ENCODE measurements at places on chromosomes 6 and 20.

GRCh38 chr20:584161-584970 lies 25.7 kb downstream of the TCF15 start:
- DNase-seq: no peak

DNA sequence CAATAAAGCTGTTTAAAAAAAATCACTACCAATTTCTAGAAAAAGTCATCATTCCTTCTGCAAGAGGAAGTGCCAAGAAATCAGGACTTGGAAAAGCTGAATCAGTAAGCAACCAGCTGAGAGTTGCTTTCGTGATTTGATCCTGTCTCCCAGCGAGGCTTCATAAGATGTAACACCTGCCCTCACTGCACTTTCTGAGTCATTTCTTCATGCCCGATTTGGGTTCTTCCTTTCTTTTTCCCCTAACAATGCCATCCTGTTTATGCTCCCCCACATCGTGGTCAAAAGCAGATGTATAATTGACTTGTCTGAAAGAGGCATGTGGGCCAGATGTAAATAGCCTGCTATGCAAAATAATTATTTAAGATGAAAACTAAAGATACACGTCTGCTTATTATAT lies 52.1 kb downstream of the RIPOR2 start:
- no peak for DNase-seq

DNA sequence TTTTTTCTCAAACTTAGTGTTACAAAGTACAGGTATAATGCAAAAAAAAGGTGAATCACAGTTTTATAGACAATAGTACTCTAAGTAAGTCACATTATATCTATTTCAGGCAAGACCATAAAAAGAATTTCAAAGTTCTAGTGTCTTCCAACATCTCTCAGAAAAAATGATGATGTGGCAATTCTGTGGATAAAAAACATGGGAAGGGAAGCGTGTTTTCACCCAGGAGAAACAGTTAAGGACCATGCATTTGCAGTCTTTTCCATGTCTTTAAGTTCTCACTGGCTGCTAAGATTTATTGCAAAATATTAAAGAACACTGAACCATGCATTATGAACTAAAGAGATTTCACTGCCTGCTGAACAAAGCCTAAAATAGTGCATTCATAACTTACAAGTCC lies 1.8 kb downstream of the SSR1 start:
- no peak for DNase-seq

- DNase-seq: no peak
These were observed 43.5 kb upstream of the TGM2 start for GRCh38 chr20:38208523-38208922.

DNA sequence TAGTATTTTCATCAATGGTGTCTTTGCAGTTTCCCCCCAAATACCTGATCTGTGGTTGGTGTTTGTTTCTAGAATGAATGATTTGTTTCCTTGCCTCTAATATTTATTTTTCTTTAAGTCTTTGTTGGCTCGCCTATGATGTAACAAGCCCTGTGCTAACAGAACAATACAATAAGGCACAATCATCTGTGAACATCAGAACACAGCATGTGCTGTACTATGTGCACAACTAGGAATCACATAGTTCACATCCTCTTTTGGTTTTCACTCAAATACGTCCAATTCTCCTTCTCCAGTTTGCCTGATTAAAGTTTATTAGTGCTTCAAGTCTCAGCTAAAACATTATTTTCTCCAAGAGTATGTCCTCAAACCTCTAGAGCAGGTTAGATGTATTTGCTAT lies 613.1 kb downstream of the EPHA7 start:
- no peak for DNase-seq

DNA sequence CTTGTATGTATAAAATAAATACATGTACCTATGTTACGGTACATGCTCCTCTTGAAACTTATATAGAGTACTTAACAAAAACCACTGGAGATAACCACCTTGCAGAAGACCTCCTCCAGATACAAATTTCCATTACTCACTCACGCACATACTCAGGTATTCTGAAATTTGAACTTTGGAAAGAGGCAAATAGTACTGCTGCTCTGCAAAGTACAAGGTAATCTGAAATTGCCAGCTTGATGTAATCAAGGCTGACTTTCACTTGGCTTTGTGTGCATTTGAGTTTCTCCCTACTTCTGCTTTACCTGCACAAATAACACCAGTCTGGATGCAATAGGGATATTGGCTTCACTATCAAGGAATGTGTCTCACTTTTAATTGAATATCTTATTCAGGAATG lies 123.6 kb downstream of the FOXA2 start:
- no peak for DNase-seq

DNA sequence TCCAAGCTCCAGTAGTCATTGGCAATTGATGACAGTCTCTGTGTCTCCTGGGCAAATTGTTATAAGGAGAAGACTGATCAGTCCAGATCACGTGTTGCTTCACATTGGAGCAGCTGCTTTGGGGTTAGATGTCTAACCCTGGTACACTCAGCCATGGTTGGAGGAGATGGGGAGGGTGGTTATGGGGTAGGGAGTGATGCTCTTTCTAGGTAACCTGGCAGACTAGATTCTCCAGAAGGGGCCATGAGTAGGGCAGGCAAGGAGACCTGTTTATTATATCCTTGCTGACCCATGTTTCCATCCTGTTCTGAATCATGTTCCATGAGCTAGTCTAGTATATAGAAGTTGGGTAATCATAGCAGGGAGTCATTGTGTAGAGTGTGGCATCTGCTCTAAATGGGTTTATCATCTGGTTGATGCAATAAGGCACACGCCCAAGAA lies 50.8 kb upstream of the BACH2 start:
- DNase-seq: no peak

- DNase-seq: no peak
These were observed 15.9 kb downstream of the BCL2L1 start for GRCh38 chr20:31706607-31707257.

GRCh38 chr20:1861347-1861976 lies 33.7 kb upstream of the SIRPA start:
- no peak for DNase-seq

DNA sequence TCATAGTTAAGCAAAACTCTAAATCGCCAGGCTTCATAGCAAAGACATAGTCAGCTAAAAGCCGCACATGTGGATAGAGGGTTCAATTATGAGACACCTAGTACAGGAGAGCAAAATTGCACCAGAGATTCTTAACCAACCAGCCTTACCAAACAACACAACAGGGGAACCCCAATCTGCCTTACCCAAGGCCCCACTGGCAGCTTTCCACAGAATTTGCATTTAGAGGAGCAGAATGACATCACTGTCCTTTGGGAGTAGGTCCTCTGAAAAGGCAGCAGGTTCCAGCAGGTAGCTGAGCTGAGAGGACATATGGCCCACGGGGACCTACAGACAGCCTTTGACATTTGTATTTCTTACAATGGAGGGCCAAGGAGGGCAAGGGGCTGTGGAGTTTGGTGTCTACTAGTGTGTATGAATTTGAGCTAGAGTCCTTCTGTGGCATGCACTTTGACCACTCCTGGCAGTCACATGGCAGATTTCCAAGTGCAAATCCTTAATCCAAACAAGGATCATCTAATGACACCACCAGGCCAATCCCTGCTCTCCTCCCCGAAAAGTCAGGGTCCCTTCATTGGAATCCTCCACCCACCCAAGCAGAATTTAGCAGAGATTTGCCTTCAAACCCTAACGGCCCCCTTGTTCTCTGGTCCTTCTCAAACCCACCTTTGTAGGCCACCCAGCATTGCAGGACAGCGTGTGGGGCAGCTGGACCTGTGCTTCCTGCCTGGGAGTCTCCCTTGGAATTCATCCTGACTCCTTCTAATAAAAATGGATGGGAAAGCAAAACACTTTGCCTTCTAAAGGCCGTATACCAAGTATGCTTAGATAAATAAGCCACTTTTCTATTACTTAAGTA lies 171.2 kb upstream of the SUPT3H start:
- DNase-seq: no peak

GRCh38 chr6:43733471-43734293 lies 36.3 kb upstream of the VEGFA start:
- DNase-seq: no peak

DNA sequence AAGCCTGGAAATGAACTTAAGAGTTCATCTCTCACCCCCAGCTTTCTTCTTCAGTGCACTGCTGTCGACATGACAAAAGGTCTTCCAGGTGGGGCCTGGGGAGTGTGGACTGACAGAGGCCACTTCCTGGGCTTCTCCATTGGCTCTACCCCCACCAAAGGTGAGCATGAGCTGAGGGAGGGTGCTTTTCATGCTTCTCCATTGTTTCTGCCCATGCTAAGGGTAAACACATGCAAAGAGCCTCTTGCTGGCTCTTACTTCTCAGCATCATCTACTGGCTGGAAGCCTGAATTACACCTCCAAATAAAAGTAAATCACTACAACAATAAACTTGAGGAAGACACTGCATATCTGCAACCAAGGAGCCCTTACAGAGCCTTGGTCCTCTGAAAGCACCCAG lies 227.2 kb downstream of the EPM2A start:
- DNase-seq: no peak

DNA sequence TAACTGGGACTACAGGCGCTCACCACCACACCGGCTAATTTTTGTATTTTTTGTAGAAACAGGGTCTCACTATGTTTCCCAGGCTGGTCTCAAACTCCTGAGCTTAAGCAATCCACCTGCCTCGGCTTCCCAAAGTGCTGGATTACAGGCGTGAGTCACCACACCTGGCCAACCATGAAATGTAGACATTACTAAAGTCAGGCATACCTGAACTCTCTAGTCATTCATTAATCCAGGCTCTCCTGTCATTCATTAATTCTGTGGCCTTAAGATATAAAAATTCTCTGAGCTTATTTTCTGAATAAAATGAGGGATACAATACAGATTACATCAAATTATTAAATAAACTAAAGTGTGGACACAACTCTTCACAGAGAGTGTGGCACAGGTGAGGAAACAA lies 159.7 kb downstream of the GMDS start:
- no peak for DNase-seq

DNA sequence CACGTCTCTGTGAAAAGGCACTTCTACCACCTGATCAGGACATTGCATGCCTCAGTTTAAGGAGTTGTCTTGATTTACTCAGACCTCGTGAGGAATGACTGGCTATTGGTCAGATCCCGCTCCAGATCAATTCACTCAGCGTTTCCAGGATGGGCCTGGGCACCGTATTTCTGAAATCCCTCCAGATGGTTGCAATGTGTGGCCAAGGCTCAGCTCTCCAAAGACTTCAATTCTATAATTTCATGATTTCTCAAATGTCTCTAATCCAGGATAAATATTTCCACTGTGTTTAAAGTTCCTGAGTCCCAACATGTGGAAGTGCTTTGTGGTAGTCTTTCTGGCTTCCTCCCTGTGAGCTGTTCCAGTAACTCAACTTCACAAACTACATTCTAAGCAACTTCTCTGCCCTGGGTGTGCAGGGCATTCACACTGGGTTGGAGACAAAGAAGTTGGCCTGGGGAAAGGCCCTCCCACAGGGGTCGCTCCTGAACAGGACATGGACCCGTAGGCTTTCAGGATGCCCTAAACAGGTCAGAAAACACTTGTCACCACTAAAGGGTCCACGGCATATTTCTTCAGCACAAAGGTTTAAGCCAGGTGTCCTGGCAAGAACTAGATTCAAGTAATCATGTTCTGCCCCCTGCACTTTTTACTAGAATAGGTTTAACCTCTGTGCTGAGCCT lies 212.1 kb downstream of the WDR27 start:
- no peak for DNase-seq

- no peak for DNase-seq
These were observed 480 bp upstream of the NT5E start for GRCh38 chr6:85449388-85449817.

DNA sequence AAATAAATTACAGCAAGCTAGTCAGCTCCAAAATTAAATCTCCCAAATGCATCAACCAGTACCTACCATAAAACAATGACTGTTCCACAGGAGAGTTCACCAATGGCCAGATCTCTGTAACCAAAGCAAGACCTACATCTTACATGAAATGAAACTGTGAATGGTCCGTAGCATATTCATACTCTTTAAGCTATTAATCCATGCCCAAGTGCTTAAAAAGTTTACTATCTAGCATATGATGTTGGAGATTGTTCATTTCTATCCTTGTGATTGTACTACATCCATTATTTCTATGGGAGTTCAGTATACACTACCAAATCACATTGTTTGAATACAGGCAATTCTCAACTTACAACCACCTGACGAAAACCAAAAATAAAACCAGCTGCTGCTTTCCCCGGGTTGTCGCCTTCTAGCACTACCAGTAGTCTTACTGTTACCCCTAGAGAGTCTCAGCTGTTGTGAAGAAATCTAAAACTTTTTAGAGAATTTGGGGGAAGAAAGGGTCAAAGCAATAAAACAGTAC lies 38.0 kb downstream of the HIVEP2 start:
- DNase-seq: no peak

- no peak for DNase-seq
These were observed 4.7 kb downstream of the ECT2L start for GRCh38 chr6:138800377-138801150.

- DNase-seq: no peak
These were observed 48.0 kb upstream of the PNRC1 start for GRCh38 chr6:89032599-89032998.

DNA sequence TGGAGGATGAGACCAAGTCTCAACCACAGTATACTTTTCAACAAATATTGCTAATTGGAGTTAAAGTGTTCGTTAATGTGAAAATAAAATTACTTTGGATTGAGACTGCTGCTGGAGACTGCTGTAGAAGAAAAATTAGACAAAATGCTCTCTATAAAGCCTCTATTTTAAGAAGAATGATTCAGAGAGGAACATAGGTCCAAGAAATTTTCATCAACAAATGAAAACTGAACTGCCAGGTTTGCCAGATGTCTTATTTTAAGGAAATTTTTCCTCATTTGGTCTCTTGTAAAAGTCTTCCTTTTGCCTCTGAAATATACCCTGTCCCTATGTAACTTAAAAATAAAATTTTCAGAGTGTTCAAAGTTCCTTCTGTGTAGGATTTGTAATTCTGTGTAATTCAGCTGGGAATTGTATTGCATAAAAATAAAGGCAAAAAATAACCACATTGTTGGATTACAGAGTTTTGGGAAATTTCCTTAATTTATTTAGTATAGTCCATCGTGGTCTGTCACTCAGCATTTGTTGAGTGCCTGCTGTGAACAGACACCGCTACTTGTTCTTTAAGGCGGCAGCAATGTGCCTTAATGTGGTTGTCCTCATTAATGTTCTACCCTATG lies 27.4 kb downstream of the ANKS1A start:
- DNase-seq: no peak

DNA sequence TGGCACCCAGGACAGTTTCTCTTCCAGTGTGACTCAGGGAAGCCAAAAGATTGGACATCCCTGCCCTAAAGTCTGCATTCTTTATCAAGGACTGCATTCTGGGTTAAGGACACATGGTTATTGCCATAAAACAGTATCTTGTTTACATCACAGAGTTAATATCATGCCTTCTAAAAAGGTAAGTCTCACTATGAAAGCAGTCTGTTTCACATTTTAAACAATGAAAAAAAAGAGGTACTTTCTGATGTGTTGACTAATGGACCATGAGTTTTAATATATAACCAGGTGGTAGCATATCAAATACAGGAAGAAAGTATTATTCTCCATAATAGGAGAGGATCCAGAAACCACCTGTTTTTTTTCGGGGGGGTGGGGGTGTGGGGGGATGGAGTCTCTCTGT lies 93.7 kb downstream of the TIAM2 start:
- no peak for DNase-seq

Measured in stimulated activated CD4-positive, alpha-beta T cell treated with anti-CD3 and anti-CD28 coated beads, Interleukin-1b, Interleukin-23, amount 100 ng/mL, for 1 hour (primary cell).